ENCODE measurements at places on chromosomes 3 and 15.

- no peak for DNase-seq
These were observed 23.6 kb upstream of the CLDN1 start for GRCh38 chr3:190345878-190346277.

GRCh38 chr3:63875510-63875909, 11.8 kb downstream of the ATXN7 start:
- DNase-seq, result no peak

- DNase-seq, result no peak
These were observed 388.1 kb downstream of the TBC1D5 start for GRCh38 chr3:17354341-17354740.

- DNase-seq, result no peak
These were observed 1.8 kb downstream of the SCAMP5 start for GRCh38 chr15:74997141-74997540.

DNA sequence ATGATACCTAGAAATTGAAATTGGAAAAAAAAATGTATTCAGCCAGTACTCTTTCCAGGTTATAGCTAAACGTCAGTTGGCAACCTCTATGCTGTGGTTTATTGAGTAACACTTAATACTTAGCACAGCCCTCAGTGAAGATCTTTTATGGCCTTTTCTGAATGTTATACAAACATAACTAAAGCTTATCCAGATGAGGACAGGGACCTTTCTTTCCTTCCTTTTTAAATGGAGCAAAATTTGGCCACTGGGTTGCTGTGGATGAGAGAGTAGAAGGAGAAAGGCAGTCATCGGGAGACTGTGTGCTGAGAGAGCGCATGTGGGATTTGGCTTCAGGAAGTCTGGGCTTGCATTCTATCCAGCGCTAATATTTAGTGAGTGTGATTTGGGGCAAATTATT, 36.1 kb downstream of the IGF1R start:
- no peak for DNase-seq

DNA sequence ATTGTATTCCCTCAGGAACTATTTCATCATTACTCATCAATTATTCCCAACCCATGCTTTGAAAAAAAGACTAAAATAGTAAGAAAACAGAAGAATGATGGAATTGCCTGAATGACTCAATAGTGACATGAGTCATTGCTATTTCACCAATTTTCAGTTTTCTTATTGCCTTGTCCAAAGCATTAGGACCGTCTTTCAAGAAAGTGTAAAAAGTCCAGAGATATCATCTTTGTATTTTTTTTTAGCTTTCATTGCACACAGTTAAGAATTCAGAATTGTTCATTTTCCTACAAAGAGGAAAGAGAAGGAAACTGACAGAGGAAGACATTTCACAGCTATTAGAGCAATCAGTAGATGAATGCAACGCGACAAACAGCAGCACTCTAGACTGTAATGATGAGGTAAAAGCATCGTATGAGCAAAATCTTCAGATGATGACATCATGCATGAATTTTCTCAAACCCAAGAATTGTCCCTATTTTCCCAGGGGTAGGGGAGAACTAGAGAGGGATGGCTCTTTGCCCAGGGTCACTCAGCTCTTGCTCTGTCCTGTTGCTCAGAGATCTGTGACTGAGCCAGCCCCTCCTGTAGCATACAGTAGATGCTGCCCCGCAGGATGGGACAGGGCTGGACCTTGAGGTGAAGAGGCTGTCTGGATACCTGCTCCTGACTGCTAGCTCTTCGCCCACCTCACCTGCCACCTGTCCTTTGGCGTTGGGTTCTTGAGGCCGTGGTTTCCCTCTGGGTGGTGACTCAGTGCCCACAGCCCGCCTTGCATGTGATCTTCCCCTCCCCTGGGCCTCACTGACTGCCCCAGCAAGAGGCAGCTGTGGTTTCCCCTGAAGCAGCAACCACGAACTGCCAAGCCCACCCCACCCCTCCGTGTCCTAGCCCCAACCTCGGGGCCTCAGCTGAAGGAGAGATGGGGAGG, 84.8 kb downstream of the PPCDC start:
- peak; percentile 44 for DNase-seq
